NCI-H1048 (cell line): ENCODE measurements at places on chromosomes 11 and 22.

DNA sequence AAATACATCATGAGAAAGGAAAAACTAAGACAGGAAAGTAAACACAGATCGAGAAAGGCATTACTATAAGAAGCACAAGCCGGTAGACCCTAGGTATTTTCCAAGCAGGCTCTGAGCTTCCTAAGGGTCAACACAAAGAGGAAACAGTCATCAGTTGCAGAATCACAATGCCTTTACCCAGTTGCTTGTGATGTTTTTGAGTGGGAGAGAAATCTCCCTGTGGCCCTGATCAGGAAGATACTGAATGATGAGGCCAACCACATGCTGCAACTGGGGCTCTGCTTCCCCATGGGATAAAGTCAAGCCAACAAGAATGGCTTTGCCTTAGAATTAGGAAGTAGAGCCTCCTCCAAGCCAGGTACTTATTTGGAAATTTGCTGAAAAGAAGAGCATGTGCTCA is 132.6 kb downstream of the MICAL2 start:
- no peak for DNase-seq

GRCh38 chr11:69685348-69685747 is 10.2 kb upstream of the LTO1 start:
- no peak for DNase-seq

- DNase-seq: no peak
These were observed 35.2 kb downstream of the OR2AG2 start for GRCh38 chr11:6736495-6737121.

DNA sequence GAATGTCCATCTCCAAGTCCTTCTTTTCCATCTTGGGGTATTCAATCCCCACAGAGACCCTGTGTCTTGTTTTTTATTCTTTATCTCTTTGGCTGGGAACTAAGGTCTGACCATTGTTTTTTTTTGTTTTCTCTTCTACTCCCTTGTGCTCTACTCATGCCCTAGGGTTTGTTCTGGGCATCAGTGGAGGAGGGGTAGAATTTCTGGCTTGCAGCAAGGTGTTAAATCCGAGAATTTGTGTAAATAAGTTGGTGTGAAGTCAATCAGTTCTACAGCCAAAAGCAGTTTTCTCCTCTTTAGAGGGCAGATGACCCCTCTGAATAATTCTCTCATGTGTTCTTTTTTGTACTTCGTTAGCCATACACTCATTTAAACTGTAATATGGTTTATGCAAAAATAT is 10.7 kb downstream of the CECR2 start:
- no peak for DNase-seq

DNA sequence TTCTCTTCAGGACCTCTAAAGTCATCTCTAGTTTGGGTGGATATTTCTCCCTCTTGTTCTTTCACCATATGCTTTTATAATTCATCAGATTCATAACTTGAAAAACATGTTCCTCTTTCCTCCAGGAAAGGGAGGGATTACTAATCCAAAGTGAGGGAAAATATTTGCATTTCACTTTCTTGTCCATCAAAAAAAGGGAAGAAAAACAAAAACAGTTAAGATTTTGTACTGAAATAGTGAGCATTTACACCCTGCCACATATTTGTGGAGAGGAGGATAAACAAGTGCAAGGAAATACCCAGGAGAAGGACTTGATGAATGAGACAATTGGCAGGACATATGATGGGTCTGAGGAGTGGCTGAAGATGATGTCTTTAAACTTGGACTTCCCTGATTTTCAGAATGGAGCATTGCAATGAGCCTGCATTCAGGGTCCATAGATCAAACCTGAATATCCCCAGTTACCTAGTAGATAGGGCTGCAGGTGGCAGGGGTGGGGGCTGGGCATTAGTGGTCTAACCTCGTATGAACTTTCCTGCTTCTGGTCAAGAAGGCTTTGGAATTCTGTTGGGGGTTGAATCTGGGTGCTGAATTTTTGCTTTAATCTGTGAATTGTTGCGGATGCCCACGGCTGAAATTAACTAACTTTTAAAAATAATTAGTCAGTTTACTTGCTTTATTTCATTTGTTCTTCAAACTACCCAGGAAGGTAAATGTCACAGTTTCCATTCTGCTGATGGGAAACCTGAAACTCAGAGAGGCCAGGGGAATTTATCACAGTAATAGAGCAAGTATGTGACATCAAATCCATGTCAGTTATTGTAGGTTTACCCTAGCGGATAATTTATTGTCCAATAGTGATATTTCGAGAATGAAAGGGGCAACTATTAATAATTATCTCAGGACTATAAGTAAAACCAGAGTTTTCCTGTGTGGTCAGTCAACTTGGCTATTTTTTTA is 36.9 kb upstream of the TMEM123 start:
- no peak for DNase-seq

DNA sequence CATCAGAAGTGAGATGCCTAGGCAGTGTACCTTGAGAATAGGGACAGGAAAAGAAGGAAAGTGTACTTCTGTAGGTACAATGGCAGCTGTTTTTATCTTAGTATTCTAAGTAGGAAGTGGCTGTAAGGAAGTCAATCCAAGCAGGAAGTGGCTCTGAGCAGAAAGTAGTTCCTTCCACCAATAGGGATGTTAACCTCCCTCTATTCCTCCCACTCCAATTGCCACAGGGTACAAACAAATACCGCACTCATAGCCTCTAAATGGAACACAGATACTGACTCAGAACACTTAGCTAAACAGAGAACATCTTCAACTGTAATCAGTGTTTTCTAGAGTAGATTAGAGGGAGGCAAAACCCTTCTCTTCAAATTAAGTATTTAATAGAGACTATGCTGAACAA is 10.6 kb downstream of the LRRC55 start:
- DNase-seq: no peak

GRCh38 chr22:24871611-24872205 is 65.7 kb downstream of the SGSM1 start:
- DNase-seq: no peak

DNA sequence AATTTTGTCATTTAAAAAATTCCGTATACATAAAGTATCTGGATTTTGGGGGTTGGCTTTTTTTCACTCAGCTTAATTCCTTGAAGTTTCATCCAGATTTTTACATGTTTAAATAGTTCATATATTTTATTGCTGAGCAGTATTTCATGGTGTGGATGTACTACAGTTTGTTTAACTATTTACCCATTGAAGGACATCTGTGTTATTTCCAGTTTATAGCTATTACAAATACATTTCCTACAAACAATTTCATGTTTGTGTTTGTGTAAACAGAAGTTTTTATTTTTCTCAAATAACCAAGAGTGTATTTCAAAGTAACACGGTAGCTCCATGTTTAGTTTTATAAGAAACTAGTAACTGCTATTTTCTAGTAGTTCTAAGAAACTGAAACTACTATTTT is 299.7 kb upstream of the ANO3 start:
- no peak for DNase-seq

GRCh38 chr11:79313530-79313913 is 127.3 kb downstream of the TENM4 start:
- DNase-seq: no peak

DNA sequence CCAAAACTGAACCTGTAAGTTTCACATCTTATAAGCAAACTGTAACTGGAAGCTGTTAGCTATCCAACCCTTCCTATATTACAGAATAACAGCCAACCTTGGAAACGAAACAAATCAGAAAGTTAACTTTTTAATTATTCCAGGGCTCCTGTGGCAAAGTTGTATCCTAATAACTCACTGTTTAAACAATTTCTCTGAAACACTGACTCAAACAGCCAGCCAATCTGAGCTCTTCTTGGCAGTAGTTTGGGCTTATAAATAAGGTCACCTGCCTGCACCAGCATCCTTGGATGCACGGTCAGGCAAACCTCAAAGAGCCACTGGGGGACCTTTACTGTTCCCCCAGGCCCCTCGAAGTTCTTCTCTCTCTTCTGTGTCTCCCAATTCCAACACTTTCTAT is 5.0 kb downstream of the CELSR1 start:
- no peak for DNase-seq

DNA sequence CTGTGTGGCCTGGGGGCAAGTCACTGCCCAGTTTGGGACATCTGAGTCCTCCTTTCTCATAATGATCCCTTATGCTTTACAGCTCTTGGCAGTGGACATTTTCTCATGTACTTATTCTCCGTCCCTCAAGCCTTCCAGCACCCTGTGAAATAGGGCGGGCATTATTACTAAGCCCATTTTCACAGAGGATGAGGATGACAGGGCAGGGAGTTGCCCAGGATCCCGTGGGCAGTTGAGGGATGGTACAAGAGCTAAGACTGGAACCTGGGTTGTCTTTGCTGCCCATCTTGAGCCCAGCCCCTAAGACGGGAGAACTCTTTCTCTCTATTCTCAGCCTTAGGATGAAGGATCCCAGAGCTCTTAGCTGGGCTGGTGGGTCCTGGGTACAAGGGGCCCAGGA is 11.2 kb downstream of the CD82 start:
- DNase-seq: no peak

- peak; percentile 98 for DNase-seq
These were observed 1.5 kb upstream of the MALAT1 start for GRCh38 chr11:65497141-65498041.

DNA sequence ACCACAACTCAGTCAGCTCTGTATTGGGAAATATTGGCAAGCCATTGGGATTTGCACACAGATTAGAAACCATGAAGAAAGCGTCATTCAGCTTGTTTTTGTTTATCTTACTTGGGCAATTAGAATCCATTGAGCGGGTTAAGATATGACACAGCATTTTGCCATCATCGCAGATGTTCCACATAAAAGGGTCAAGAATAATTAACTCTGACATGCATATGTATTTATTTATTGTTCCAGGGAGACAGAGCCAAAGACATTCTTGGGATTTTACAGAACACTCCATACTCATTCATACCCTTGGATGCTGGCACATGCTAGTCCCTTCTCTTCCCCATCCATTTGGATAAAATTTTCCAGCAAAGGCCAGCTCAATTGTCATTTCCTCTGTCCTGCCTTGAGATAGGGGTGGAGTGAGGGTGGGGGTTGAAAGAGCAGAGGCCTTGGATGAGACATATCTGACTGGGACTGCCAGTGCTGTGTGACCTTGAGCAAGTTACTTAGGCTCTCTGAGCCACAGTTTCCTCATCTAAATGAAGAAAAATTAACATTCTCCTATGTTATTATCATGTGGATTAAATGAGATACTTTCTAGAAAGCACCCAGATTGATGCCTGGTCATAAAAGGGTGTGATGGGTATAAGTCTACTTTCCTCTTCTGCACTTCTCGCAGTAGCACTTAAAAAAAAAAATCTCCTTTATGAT is 179.7 kb downstream of the RRAS2 start:
- no peak for DNase-seq

DNA sequence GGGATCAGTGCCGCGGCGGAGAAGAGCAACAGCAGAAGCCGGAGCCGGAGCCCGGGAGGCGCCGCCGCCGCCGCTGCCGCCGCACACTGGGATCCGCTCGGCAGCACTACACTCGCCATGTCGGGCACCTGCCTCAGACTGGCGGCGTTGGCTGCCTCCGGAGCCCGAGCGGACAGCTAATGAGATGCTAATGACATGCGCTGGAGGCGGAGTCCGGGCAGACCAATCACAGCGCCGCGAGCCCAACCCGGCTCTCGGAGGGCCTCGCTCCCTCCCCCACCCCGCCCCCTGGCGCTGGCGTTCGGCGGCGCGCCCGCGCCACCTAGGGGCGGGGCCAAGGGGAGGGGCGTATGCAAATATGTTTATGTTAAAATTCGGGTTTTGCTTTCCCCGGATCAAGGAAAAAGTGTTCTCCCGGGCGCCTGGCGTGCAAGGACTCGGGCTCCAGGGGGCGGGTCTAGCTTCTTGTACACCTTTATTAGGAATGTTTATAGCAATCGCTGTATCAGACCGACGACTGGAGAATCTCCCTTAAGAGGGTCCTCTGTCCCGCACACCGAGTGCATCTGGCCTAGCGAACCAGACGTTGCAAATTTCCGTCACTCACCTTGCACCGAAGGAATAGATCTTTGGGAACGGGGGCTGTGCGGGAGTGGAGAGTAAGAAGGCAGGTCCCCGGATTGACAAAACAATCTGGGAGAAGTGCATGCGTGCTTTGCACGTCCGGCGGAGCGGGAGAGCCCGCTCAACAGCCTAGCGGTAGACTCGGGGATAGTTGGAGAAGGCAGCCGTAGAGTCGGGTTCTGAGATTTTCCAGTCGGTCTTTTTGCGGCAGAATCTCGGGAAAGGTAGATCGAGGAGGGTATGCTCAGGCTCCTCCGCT is at the start of gene CADM1:
Gene CADM1 (minus strand): TSS at position 140 of the 883 bp plus-strand sequence.
- DNase-seq: peak; percentile 93

- no peak for DNase-seq
These were observed 3.7 kb upstream of the POLD4 start for GRCh38 chr11:67356864-67357561.

GRCh38 chr22:36360871-36361383 is 26.8 kb downstream of the MYH9 start:
- no peak for DNase-seq

GRCh38 chr11:102341844-102342318 is 5.1 kb upstream of the BIRC2 start:
- peak; percentile 37 for DNase-seq

GRCh38 chr11:28043930-28044709 is 63.8 kb downstream of the KIF18A start:
- no peak for DNase-seq

GRCh38 chr11:46009647-46010046 is 87.2 kb downstream of the LARGE2 start:
- DNase-seq: no peak

DNA sequence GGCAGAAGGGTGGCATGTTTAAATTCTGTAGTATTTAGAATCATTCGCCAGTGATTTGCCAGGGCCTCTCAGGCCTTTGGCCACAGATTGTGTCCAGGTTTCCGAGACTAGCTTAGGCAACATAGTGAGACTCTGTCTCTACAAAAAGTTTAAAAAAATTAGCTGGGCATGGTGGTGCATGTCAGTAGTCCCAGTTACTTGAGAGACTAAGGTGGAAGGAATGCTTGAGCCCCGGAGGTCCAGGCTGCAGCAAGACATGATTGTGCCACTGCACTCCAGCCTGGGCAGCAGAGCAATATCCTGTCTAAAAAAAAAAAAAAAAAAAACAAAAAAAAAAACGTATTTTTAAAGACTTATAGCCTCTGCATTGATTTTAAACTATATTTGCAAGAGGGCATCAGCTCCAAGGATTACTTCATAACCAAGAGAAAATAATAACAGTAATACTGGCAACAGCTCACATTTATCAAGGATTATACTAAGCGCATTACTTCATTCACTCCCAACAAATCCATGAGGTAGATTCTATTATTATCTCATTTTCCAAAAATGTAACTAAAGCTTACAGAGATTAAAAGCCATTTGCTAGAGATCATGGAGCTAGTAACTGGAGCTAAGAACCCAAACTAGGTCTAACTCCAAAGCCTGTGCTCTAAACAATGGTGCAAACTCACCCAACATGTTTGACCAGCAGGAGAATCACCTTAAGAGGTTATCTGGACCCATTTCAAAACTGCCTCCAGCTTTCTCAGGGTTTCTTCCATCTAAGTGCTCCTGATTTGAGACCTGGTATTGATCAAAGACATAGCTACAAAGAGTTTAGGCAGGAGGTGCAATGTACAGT is 32.6 kb upstream of the SLC6A5 start:
- DNase-seq: no peak

- DNase-seq: no peak
These were observed 593 bp downstream of the FAM118B start for GRCh38 chr11:126212089-126212660.
